Hematopoietic multipotent progenitor cell treated with erythropoietin and hydrocortisone succinate and interleukin-3 and kit ligand, for 4 days (in vitro differentiated cells): ENCODE measurements at places on chromosomes 12 and 14.

DNA sequence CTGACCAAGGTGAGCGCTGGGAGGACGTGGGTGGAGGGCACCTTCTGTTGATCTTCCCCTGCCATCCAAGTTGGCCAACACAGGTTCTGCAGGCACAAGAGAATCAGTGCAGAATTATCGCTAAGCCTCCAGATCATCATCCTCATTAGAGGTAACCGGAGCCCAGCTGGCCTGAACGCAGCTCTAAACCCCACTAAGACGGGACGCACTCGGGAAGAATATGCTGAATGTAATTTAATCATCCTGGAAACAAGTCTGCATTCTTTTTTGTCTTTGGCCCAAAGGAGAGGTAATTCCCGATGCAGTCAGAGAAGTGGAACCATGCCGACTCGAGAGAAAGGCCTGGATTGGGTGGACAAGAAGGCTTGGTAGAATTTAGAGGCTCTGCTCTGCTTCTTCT lies 111.0 kb upstream of the GSC start:
- no peak for DNase-seq

- DNase-seq, result no peak
These were observed 33.1 kb downstream of the SNX6 start for GRCh38 chr14:34596891-34597290.

DNA sequence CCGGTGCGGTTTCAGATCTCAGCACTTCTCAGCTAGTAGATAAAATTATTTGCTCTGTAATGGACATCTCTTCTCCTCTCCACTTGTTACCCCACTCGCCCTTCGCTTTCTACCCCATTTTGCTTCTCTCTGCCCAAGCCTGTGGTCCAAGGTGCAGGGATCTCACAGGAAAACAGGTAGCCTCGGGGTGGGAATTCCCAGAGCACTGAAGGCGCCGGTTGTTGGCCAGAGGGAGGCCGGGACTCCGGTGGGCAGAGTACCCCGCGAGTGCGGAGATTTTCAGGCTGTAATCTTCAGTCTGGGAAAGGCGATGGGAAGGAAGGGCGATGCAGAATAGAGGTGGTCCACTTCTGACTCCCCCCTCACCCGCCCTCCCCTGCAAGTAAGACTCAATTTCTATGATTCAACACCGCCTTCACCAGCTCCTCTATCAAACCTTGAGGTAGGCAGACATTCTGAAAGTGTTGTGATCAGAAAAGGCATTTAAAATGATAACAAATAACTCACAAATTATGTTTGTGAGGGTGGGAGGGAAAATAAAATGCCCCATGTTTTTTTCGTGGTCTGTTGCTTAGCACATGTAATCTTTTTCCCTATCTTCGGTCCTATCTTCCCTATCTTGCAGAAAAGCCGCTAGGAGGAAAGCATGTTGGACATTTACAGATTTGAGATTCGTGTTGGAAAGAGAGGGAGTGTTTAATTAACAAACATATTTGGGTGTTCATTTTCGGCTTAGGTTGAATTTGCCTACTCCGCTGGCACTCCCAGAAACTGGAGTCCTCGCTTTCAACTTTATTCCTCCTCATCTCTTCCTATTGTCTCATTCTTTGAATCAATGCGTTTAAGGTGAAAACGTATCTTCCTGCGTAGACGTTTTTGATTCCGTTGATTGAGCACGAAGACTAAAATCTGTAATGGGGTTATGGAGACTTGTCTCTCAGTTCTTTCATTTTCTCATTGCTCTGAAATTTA lies 8.5 kb downstream of the FOXG1 start:
- DNase-seq, result no peak

DNA sequence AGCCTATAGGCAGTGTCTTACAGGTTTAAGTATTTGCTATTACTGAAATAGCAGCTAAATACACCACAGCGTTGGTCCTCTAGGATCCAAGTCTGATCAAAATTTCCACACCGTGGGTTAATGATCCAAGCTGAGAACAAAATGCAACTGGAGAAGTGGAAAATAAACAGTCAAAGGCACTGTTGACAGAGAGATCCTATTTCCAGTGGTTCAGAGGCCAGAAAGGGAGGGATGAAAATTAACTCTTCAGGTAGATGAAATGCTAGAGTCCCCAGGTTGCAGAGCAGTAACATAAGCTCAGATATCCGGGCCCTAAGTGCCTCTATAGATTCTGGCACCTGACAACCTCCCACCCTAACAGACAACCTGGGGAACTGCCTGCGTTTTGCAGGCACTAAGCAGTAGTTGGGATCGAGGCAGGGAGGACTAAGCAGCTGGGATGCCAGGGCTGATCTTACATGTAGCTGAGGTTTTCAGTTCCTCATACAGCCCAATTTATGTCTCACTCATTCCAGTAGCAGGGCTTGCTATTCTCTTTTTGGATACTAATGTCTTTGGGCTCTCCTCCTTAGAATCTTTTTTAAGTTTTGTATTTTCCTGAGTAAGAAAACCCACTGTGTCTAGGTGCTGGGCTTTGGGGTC lies 42.7 kb upstream of the CRACR2A start:
- DNase-seq, result no peak

DNA sequence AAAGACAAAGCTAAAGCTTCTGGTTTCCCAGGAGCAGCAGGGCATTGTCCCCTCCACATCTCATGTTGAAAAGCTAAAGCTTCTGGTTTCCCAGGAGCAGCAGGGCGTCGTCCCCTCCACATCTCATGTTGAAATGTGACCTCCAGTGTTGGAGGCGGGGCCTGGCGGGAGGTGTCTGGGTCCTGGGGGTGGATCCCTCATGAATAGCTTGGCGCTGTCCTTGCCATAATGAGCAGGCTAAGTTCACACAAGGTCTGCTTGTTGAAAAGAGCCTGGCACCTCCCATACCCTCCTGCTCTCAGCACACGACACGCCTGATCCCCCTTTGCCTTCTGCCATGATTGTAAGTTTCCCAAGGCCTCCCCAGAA lies 123.7 kb downstream of the PIWIL1 start:
- no peak for DNase-seq

- peak; percentile 76 for DNase-seq
These were observed 40.6 kb downstream of the SPRING1 start for GRCh38 chr12:116697305-116697704.

GRCh38 chr12:129245769-129246168 lies 392.5 kb downstream of the GLT1D1 start:
- no peak for DNase-seq
